ENCODE measurements at places on chromosomes 2 and 18.

DNA sequence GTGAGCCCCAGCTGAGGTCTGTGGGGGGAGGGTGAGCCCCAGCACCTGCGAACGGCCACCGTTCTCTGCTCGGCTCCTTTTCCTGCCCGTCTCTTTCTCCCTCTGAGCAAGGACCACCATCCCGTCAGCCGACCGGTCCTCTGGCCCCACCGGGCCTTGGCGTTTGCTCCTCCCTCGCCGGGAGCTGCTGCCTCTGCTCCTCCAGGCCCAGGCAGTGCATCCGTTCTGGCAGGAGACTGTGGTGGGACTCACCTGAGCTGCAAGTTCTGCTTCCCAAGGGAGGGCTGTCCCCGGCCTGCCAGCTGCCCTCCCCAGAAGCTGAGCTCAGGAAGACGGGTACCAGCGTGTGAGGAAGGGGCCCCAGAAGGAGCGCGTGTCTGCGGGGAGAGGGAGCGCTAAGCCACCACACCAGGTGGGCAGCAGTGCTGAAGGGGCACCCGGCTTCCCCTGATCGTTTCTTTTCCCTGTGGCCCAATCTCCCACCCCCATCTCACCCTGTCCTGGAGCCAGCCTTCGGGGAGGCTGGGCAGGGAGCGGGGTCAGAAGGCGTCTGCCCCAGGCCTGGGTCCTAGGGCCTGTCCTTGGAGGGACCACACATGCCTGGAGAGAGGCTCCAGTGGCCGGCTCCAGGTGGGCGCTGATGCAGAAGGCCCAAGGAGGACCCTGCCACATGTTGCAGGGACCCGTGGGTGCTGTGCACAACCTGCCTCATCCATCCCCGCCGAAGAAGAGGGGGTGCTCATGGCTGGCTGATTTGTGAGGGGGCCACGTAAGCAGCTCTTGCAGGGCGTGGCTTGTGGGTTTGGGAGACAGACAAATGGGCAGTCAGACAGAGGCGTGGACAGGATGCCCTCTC, 2.5 kb upstream of the RTP5 start:
- no peak for DNase-seq

DNA sequence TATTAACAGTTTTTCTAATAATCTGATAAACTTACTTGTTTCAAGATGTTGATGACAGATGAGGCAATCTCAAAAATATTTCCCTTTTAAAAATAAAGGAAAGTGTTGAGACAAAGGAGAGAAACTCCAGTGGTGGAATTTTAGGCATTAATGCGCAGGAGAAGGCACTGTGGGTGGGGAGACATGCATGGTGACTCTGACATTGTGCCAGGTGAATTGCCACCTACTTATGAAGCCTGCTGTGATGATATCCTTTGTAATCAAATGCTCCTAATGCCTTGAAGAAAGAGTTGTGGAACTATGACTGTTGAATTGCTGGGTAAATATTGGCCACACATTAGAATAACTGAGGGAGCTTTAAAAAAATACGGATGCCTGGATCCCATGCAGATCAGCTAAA, 101.4 kb downstream of the PLA2R1 start:
- no peak for DNase-seq

- no peak for DNase-seq
These were observed 51.4 kb downstream of the GTF3C3 start for GRCh38 chr2:196748123-196748522.

DNA sequence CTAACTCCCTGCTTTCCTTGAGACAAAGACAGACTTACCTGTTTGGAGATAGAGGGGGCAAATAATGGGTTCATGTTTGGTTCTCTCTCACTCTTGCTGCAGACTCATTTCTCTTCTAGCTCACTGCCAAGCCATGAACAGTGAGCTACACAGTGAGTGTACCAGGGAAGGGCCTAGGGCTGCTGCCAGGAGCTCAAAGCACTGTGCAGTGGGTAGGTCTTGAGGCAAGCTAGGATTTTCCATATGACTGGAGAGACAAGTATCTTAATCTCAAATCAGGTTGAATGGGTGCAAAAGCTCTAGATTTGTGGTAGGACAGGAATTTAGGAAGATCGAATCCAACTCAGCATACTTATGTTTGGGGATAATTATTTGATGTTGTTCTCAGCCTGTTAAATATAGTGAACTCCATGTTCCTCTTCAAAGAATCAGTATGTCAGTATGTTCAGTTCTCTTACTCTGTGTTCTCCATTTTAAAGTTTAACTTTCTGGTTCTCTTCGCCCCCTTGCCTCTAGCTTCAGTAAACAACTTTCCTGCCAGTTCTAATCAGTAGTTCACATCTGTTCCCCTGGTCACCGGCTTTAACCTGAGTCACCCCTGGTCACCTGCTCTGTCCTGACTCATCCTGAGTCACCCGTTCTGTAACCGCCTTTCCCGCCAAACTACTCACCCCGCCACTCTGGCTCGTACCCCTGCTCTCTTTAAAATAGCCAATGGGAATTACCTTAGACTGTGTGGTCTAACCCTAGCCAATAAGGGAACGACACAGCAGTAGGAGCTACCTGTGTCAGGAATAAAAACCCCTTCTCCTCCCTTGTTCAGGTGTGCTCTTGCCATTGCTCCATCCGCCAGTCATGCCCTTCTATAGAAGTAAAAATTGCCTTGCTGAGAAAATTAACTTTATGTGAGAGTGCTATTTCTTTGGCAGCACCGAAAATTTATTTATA, 21.9 kb downstream of the SLC25A52 start:
- no peak for DNase-seq

DNA sequence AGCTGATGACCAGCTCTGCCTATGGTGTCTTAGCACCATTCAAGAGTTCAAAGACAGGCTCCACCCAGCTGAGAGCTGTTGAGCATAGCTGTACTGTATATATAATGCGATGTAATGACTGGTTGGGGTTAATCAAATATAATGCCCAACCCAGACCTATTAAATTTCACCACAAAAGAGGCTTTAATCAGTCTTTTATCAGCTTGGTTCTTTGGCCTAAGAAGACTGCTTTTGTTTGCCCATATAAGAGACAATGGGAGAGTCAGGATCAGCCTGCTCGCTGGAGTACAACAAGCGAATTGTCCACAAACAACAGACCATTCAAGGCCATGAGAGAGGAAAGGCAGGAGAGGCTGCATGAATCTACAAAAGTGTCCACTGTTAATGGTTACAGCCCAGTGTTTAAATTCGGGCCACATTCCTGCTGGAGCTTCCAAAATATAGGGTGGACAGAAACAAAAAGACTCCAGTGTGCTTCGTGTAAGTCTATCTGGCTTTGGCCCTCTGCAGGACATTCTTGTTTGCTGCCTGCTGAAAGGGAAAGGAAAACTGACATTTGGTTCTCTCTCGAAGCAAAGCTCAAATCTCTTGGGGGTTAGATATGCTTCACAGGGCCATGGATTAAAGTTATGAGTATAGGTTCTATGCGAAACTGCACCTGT, 299.0 kb upstream of the FBXO11 start:
- DNase-seq, result no peak

DNA sequence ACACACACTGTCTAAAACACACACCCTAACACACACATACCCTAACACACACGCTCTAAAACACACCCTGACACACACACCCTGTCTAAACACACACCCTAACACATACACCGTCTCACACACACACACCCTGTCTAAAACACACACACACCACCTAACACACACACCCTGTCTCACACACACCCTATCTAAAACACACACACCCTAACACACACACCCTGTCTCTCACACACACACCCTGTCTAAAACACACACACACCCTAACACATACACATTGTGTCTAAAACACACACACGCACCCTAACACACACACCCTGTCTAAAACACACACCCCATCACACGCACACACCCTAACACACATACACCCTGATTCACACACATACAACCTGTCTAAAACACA, 54.1 kb downstream of the HDAC4 start:
- no peak for DNase-seq

- DNase-seq, result no peak
These were observed 18.2 kb upstream of the CABYR start for GRCh38 chr18:24120676-24121075.

- no peak for DNase-seq
These were observed at the start of gene LRRFIP1 for GRCh38 chr2:237627441-237628246. Gene LRRFIP1, plus strand, starts transcription at chr2:237627587. Its CDS starts 58 bp downstream, at chr2:237627645.

GRCh38 chr2:6923319-6923718, 6.1 kb downstream of the RNF144A start:
- DNase-seq, result no peak

GRCh38 chr2:98720286-98720685, 10.6 kb downstream of the MGAT4A start:
- no peak for DNase-seq

- DNase-seq, result no peak
These were observed 346.8 kb downstream of the CYP26B1 start for GRCh38 chr2:71800851-71801250.

DNA sequence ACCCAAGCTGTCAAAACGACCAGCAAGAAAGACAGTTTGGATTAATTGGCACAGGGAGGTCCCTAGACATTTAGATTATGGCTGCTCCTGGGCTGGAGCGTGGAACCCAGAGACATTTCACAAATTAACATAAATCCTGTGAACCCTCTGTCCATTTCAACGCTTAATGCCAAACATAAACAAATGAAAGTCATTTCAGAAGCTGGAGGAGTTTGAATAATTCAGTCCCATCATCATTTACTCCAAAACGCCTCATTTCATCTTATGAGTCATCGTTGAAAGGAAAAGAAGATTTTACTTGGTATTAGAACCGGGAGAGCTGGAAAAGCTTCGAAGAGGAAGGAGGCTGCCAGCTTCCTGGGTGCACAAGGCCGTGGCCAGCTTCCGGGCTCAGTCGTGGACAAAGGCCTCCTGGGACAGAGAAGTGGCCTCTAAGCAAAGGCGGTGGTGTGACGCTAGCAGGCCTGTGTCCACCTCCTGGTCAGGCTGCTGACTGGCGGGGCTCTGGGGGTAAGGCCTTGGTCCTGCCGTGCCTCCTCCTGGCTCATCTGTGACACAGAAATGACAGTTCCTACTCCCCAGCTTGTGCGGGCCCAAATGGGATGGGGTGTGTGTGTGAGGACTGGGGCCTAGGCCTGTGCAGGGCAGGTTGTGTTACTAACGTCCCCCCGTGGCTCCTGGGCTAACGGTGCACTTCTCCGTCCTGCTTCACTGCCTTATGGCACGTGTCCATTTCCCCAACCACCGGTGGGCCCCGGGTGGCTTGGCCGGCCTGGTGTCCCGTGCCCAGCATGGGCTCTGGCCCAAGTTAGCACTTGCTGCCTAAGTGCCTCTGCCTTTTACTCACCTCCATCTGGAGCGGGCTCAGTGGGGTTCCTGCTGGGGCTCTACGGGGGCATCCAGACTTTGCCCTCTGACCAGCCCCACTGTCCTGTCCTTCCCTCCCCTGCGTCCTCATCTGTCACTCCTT, 71.6 kb downstream of the RRM2 start:
- no peak for DNase-seq

DNA sequence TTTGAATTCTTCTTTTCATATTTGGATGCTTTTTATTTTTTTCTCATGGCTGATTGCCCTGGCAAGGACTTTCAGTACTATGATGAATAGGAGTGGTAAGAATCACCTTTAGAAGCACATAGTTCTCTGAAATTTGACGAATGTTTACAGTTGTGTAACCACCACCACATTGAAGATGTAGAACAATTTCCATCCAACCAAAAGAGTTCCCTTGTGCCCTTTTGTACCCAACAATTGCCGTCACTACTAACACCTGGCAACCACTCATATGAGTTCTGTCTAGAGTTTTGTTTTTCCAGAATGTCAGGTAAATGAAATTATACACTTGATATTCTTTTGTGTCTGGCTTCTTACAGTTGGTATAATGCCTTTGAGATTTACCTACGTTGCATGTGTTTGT, 28.7 kb upstream of the SLC16A14 start:
- DNase-seq, result no peak

DNA sequence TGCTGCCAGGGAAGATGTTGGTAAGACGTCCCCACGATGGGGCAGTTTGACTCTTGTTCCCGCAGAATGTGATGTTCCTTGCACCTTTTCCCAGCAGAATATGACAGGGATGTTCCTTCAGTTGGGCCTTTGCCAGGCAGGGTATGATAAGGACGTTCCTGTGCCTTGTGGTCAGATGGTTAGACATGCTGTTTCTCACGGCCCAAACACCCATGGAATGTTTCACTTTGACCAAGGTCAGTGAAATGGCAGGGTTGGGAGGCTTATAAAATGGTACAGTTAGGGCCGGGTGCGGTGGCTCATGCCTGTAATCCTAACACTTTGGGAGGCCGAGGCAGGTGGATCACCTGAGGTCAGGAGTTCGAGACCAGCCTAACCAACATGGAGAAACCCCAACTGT, 40.3 kb upstream of the YPEL5 start:
- DNase-seq, result no peak

GRCh38 chr2:218035463-218036100, 32.8 kb upstream of the TNS1 start:
- DNase-seq, result no peak

DNA sequence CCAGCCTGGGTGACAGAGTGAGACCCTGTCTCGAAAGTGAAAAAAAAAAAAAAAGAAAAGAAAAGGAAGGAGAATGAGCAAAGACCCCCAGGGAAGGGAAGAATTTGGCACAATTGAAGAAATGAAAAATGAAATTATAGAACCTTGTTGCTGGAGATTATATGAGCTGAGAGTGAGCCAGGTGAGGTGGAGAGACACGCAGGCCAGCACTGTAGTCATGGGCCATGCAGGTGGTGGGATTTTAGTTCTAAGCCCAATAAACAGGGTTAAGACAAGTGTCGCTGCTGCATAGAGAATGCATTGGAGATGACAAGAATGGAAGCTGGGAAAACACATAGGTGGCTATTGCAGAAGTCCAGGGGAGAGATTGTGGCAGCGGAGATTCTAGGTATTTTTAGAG, 32.3 kb downstream of the FBLN7 start:
- DNase-seq, result no peak

DNA sequence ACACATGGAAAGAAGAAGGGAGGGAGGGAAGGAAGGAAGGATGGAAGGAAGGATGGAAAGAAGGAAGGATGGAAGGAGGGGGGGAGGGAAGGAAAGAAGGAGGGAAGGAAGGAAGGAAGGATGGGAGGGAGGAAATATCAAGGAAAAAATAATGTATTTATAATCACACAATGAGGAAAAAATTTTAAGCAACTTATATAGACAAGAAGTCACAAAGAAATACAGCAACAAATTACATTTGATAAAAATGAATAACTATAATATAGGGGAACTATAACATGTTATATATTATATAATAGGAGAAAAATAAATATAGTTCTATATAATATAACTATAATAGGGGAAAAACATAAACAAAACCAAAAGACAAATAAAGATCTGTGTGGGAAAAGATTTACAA, 441.8 kb downstream of the LRATD1 start:
- no peak for DNase-seq

DNA sequence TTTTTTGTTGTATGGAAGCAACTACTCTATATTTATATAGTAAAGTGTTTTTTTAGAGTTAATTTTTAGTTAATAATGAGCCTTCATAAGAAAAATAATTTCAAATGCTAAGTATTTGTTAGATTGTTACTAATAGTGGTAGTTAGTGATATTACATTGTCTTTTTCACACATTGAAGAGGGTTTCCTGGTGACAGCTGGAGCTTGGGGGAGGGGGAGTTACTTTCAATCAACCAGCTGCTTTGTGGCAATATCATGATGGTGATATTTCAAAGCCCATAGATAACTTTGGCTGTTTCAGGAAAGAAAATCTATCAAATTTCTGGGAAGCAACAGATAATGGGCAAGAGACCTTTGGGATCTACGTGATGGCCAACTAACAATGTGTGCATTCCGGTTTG, 4.1 kb downstream of the RHBDD1 start:
- no peak for DNase-seq

GRCh38 chr2:70126413-70126812, 39.1 kb downstream of the PCBP1 start:
- no peak for DNase-seq

GRCh38 chr2:222353993-222354392, 55.2 kb upstream of the PAX3 start:
- no peak for DNase-seq

- DNase-seq, result no peak
These were observed 90.7 kb downstream of the WDPCP start for GRCh38 chr2:63497576-63497975.
